Spleen (tissue), 13 donors: ENCODE measurements at places on chromosomes 3 and 15. TPM values are rescaled to one million over a fixed set of nuclear protein-coding genes. Genes with fewer than 3 reads are reported as not detected.

- H3K4me3 ChIP-seq = no peak overlapping the region
- H3K4me1 ChIP-seq = no peaks in the 10 kb centered on the region
- H3K36me3 ChIP-seq = peaks cover 17% of the 10 kb centered on the region
- no peak overlapping the region for H3K27ac ChIP-seq
- no peak for DNase-seq
- peaks cover 8% of the 10 kb centered on the region for H3K27me3 ChIP-seq
These were observed 13.9 kb upstream of the ANPEP start for GRCh38 chr15:89828281-89829145.

GRCh38 chr3:98705694-98706093 is 57.4 kb upstream of the ST3GAL6 start:
- H3K4me3 ChIP-seq = no peak overlapping the region
- no peaks in the 10 kb centered on the region for H3K27me3 ChIP-seq
- H3K27ac ChIP-seq = no peak overlapping the region
- no peaks in the 10 kb centered on the region for H3K4me1 ChIP-seq

- no peak overlapping the region for H3K27ac ChIP-seq
- no peaks in the 10 kb centered on the region for H3K4me1 ChIP-seq
- H3K4me3 ChIP-seq = no peak overlapping the region
- DNase-seq = no peak
These were observed 209.0 kb downstream of the NEK10 start for GRCh38 chr3:27160146-27160545.

DNA sequence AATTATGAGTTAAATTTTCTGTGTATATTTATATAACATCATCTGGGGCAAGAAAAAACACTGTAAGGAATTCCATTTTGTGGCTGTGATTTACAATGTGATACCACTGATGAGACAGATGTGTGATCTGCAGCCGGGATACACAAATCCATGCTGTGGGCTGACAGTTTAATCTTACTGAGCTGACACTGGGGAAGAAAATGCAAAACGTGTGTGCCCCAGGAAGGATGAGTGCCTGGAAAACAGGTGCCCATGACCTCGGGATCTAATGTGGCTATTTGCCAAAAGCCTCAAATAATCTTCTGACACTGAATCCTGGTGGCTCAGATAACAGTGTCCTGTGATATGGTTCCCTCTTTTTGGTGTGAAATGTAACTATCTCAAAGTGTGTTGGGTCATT is 10.5 kb downstream of the MYRIP start:
- H3K4me1 ChIP-seq = peaks cover 6% of the 10 kb centered on the region
- H3K27ac ChIP-seq = no peak overlapping the region
- H3K4me3 ChIP-seq = no peak overlapping the region
- H3K27me3 ChIP-seq = no peaks in the 10 kb centered on the region
- no peaks in the 10 kb centered on the region for H3K36me3 ChIP-seq

The MYNN gene
- 16.1 TPM for total RNA-seq

GRCh38 chr15:49815950-49816349 is 195.1 kb downstream of the DTWD1 start:
- no peaks in the 10 kb centered on the region for H3K36me3 ChIP-seq
- DNase-seq = no peak
- H3K27me3 ChIP-seq = no peaks in the 10 kb centered on the region
- no peaks in the 10 kb centered on the region for H3K4me1 ChIP-seq
- H3K27ac ChIP-seq = no peak overlapping the region
- no peak overlapping the region for H3K4me3 ChIP-seq

DNA sequence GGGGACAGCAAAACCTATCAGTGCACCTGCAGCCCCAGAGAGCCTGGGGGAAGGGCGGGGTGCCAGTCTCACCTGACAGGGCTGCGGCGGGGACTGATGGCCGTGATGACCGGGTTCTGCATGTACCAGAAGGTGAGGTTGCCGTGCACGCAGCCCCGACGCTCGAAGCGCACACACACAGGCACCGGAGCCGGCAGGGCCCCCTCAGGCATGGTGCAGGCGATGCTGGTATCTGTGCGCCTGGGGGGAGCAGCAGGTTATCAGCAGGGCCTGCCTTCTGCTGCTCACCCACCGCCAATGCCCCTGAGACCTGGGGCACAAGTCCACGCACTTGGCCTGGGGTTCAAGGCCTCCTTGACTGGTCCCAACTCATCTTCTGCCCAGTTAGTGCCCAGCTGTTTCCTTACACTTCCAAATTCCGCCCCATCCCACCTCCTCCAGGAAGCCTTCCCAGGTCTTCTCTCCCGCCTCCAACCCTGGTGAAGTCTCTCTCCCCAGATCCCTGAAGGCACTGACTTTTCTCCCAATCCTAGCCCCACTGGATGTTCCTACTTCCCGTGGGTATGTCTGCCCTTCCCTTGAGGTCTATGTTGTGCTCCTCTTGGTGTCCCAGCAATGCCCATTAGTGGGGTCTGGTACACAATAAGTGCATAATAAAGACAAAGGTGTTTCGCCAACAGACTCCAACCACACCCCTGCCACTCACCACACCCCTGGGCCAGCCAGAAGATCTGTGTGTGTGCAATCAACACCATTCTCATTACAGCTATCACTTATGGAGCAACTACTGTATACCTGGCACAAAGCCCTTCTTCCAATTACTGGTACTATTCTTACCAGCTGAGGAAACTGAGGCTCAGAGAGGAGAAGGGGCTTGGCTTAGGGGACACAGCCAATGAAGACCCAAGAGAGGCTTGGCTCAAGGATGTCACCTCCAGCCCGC is 28.9 kb downstream of the H1-8 start:
- no peak overlapping the region for H3K4me3 ChIP-seq
- peaks cover 84% of the 10 kb centered on the region for H3K36me3 ChIP-seq
- H3K27me3 ChIP-seq = no peaks in the 10 kb centered on the region
- peak overlapping the region; percentile 21 for H3K27ac ChIP-seq
- H3K4me1 ChIP-seq = peaks cover 13% of the 10 kb centered on the region
- no peak for DNase-seq

DNA sequence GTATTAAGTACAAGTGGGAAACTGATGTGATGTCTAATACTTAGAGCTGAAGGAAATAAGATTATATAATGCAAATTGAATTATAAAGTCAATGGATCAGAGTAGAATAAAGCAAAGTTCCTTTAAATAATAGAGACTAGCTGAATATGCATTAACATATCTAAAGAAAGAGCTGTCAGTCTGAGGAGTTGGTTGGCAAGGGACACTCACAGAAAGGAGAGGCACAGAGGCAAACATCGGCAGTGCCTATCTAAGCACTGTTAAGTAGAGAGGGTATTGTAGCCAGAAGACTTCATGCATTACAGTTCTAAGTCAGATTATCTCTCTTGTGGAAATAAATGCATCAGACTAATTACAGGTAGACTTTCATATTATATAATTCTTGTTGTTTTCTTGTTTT is 16.6 kb downstream of the NRG4 start:
- H3K4me3 ChIP-seq = no peak overlapping the region
- no peaks in the 10 kb centered on the region for H3K27me3 ChIP-seq
- H3K36me3 ChIP-seq = no peaks in the 10 kb centered on the region
- H3K27ac ChIP-seq = no peak overlapping the region
